Muscle of leg (tissue), 16 donors: ENCODE measurements at places on chromosomes 7 and 10.

- peak; percentile 86 for DNase-seq
These were observed 121.7 kb upstream of the TRIM24 start for GRCh38 chr7:138338361-138338760.

- no peak for DNase-seq
These were observed 13.7 kb downstream of the BPGM start for GRCh38 chr7:134660242-134660785.

DNA sequence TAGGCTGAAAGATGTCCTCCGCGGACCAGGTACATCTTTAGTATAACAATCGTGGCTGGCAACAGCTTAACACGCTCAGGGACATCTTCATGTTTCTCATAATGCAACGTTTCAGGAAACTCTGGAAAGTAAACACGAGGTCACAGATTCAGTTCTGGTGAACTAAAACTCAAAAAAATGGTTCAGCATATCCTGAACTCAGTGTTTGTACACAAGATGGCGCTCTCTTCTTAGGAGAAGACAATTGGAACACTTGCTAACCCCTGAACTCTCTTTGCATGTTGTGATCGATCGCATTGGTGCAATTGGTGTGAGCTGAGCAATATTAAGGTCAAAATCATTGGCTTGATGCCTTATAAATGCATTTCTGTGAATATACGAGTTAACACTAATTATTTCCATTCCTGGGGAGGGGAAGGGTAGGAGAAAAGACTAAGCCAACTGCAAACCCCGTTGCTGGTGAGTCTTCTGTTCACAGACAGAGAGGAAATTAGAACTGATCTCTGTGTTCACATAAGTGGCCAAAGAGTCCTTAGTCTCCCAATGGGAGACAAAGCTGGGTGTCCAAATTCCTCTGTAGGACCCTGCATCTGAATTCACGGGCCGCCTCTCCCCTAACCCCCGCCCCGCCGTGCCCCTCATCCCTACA is 52.6 kb upstream of the FAM180A start:
- peak; percentile 82 for DNase-seq

DNA sequence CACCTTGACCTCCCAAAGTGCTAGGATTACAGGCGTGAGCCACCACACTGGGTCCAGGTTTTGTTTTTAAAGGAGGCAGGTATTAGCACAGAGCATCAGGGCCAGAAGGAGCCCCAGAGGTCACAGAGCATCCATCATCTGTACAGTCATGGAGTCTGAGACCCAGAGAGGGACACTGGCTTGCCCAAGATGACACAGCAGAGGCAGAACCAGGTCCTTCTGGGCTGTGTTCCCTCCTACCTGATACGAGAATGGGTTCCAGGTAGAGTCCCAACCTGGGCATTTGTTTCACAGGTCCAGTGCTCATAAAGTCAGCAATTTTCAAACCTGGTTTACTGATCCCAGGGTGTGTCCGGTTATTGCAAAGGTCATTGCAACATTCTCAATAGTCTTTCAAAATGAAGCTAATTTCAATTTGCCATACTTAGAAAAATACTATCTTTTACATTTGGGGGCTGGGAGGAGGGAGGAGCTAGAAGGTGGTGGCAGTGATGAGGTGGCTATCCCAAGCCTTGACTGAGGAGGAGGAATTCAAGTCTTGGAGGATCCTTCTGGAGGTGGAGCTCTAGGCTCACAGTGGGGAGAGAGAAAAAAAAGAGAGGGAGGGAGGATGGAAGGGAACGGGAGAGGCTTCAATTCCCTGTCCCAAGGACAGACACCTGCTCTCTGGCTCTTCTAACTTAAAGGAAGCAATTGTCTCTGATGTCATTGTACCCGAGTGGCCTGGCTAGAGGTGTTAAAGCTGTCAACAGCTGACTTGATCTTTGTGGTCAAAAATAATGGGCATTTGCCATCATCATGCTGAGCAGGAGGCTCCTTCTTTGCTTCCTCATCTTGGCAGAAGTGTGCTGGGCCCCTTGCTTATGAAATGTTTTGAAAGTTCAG is 8.1 kb downstream of the MXI1 start:
- DNase-seq = no peak

- DNase-seq = no peak
These were observed 135.8 kb downstream of the KCNMA1 start for GRCh38 chr10:77501846-77502261.

DNA sequence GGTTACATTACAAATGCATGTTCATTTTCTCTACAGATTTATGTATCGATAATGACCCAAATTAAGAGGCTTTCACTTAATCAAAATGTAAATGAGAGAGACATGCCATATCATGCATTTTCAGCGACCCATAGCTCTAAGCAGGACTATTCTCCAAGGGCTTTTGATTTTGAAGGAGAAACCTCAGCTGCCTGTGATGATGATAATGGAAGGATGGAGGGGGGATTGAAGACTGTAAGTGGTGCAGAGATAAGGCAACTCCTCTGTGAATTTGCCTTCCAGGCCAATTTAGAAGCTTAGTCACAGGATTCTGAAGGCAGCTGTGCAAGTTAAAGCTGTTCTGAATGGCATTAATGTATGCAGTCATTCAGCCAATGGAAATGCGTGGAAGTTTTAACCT is 8.3 kb downstream of the VSTM2A start:
- DNase-seq = no peak

DNA sequence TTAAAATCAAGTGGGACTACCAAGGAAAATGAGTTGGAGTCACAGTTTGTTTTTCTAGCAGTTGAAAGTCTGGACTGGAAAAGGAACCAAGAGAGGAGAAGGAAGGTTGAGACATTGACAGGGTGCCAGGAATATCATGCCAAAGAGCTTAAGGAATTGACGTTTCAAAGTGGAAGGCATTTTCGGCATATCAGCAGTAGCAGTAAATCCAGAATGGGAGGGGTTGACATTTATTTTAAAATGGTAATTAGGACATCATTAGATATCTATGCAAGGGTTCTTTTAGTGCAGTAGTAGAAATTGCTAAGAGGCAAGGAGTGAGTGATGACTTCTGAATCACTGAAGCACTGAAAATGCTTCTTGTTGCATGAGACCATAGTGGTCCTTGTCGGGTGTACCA is 335.9 kb upstream of the PLXDC2 start:
- no peak for DNase-seq

GRCh38 chr10:98267894-98268693 is at the start of gene LOXL4:
LOXL4 (minus strand) TSS chr10:98268194; CDS start chr10:98263019, 5,175 bp downstream.
- peak; percentile 70 for DNase-seq

GRCh38 chr10:73577788-73578187 is 13.4 kb downstream of the USP54 start:
- peak; percentile 87 for DNase-seq

- DNase-seq = no peak
These were observed 125.5 kb downstream of the SH3PXD2A start for GRCh38 chr10:103729851-103730250.

DNA sequence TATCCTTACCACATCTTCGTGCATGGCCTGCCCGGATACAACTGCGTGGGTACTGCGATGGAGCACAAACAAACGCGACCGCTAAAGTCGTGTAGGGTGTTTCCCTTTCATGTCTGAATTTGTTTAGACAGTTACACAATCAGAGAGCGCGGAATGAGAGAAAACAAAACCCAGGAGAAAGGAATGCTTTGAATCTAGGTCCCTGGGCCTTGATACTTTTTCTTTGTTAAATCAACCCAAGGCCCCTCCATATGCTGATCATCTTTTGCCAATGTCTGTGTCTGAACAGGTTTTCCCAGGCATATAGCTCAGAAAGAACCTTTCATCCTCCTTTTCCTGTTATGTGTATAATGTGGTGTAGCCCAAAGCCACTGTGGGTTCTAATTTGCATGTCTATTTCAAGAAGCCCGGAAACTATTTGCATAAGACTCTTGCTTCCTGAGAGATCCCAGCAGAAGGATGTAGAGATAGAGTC is 145.8 kb downstream of the FRMD4A start:
- DNase-seq = no peak

DNA sequence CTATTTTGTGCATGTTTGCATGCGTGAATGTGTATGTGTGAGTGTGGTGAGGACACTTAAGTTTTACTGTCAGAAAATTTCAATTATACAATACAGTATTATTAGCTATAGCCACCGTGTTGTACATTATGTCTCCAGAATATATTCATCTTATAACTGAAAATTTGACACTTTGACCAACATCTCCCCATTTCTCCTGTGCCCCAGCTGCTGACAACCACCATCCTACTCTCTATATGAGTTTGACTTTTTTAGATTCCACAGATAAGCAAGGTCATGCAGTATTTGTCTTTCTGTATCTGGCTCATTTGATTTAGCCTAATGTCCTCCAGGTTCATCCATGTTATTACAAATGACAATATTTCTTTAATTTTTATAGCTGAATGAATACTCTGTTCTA is 195.0 kb downstream of the GPR37 start:
- no peak for DNase-seq

DNA sequence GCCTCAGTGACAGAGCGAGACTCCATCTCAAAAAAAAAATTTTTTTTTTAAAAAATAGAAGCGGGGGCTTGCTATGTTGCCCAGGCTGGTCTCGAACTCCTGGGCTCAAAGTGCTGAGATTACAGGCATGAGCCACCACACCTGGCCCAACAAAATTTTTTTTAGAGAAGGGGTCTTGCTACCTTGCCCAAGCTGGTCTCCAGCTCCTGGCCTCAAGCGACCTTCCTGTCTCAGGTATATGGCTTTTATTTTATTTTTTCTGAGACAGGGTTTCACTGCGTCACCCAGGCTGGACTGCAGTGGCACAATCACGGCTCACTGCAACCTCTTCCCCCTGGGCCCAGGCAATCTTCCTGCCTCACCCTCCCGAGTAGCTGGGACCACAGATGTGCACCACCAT is 1.6 kb upstream of the ABHD11 start:
- no peak for DNase-seq

- no peak for DNase-seq
These were observed 449.7 kb upstream of the KLF6 start for GRCh38 chr10:4234661-4235060.

GRCh38 chr10:91077549-91078071 is 142.9 kb upstream of the PCGF5 start:
- peak; percentile 72 for DNase-seq

DNA sequence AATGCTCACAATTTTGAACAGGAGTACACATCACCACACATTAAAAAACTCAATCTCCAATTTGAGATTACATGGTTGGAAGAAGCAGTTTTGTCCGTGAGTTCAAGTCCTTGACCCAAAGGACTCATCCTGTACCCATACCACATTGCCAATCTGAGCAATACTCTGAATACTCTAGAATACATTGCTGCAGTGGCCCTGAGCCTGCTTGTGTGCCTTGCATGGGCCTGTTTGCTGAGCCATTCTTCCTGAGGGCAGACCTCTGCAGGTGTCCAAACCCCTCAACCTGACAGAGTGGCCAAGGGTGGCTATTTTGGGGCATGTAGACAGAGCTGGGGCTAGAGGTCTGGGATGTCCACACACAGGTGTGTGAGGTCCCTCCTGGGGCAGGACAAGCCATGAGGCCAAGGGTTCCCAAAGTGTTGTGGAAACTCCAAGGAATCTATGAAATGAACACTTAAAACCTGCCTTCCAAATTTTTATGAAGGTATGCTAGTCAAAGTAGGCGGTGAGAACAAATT is 15.5 kb downstream of the AGMO start:
- no peak for DNase-seq

- no peak for DNase-seq
These were observed 111.8 kb upstream of the ZNF32 start for GRCh38 chr10:43760514-43760913.

- no peak for DNase-seq
These were observed 45.7 kb downstream of the BPGM start for GRCh38 chr7:134692344-134692705.

DNA sequence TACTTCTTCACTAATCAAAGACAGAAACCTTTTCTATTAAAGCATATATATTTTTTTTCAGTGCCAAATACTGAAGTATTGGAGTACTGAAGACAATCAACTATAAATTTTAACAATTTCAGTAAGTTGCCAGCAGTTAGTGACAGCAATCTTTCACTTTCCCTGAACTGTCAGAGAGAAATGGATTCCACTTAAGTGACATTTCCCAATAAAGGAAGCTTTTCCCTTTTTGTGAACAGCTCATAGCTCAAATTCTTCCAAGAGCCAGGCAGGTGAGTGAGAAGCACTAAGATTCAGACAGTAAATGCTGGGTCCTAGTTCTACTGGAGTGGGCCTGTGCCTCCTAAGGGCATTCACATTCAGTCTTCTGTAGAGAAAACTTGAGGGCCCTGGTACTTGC is 142.0 kb downstream of the SRPK2 start:
- DNase-seq = no peak

DNA sequence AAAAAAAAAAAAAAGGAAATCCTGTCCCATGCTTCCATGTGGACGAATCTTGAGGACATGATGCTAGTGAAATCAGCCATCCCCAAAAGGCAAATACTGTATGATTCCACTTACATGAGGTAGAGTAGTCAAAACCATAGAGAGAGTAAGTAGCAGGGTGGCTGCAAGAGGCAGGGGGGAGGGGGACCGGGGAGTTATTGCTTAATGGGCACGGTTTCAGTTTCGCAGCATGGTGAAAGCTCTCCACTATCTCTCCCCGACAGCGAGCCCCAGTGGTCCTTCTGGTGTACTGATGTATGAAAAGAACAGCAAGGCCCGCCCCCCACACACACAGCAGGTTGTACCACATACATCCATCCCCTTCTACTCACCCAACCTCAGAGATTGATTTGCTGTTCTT is 32.8 kb downstream of the NOD1 start:
- DNase-seq = peak; percentile 65

- peak; percentile 83 for DNase-seq
These were observed 14.1 kb upstream of the CDK6 start for GRCh38 chr7:92850516-92850915.

DNA sequence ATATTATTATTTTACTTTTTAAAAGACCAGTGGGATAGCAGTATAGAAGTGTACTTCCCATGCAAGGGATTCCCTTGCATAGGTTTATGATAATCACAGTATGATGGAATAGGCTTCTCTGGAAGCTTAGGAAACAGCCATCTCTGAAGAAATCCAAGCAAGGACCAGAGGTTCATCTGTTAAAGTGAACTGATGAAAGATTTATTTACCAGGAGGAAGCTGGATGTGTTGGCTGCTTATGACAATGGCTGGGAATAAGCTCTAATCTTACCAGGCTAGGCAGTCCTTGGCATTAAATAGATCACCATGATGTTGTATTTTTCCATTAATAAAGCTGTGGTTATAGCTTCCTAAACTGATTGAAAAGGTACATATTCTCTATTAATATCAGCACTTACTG is 32.0 kb downstream of the FRA10AC1 start:
- no peak for DNase-seq

GRCh38 chr7:77247206-77247850 is 47.7 kb upstream of the FGL2 start:
- DNase-seq = peak; percentile 49

DNA sequence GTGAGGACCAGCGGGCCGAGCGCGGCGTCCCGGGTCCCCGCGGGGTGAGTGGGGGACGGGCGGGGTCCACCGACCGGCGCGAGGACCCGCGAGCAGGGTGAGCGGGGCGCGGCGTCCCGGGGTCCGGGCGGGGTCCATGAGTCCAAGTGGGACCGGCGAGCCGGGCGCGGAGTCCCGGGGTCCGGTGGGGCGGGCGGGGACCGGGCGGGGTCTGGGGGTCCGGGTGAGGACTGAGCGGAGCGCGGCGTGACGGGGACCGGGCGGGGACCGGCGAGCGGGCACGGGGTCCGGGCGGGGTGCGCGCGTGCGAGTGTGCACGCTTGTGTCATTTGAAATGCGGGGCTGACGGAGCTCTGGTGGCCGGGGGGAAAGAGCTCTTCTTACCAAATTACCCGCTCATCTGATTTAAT is 765 bp downstream of the CELF2 start:
- DNase-seq = no peak

- DNase-seq = no peak
These were observed 206.3 kb upstream of the TCERG1L start for GRCh38 chr10:131517781-131518180.
